ENCODE measurements at places on chromosomes 2 and 18. TPM values are rescaled to one million over a fixed set of nuclear protein-coding genes. Genes with fewer than 3 reads are reported as not detected.

GRCh38 chr2:85560812-85561279, 447 bp downstream of the GGCX start:
- no peak for DNase-seq

The FMNL2 gene
- total RNA-seq: 47.6 TPM

- DNase-seq: no peak
Observed at GRCh38 chr18:37403100-37403781, 162.4 kb downstream of the CELF4 start.

The TLX2 gene
- total RNA-seq: not detected

GRCh38 chr2:119005051-119005450, 63.1 kb downstream of the MARCO start:
- DNase-seq: no peak

DNA sequence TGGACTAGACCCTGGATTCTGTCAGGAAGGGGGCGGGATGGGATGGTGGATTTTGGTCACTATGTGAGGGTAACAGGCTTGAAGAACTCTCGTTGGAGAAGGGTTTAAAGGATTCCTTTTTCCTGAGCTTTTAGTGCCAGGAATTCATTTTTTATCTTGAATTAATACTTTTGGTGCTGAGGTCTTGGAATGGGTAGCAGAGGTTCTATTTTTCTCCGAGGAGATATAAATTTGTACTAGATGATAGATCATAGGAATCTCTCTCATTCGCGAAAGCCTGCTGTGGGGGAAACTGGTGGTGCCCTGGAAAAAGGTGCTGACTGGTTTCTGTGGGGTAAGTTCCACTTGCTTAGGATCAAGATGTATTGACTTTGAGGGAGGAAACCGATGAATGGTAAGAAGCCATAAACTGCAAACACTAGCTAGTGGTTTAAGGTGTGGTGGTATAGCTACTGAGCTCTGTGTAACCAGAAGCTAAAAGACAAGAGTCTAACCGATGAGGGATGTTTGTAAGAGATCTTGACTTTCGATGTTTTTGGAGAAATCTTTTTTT, 706 bp downstream of the AGPS start:
- DNase-seq: no peak
